ENCODE measurements at places on chromosomes 7 and 10.

- no peak for DNase-seq
Observed at GRCh38 chr7:144142187-144142586, 19.2 kb downstream of the OR2A14 start.

DNA sequence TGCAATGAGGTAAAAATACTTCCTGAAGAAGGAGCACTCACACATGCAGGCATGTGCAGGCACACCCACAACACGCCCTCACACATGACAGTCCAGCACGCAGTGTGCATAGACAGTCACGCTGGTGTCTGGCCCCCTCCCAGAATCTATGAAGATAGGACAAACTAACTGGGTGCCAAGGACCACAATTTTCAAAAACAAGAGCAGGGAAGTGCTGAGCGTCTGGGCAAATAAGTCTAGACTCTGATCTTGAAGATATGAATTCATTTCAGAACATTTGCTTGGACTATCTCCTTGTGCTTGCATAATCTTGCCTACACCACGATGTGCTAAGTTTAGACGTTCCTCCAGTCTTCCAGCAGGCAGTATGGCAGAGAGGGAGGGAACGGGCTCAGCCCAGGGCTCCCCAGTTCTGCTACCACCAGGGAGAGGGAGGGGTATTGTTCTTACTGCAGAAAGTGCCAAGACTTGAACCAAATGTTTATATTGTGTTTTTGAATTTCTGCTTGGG lies 276.5 kb upstream of the KLF6 start:
- no peak for DNase-seq

- no peak for DNase-seq
Observed at GRCh38 chr10:50636618-50637579, 13.1 kb upstream of the SGMS1 start.

GRCh38 chr10:90042075-90042474 lies 340.7 kb downstream of the KIF20B start:
- DNase-seq = no peak

Data from stimulated activated CD8-positive, alpha-beta memory T cell treated with anti-CD3 and anti-CD28 coated beads, Interleukin-15, amount 100 ng/mL, for 4 hours (primary cell).